ENCODE measurements at places on chromosomes 13 and 19.

DNA sequence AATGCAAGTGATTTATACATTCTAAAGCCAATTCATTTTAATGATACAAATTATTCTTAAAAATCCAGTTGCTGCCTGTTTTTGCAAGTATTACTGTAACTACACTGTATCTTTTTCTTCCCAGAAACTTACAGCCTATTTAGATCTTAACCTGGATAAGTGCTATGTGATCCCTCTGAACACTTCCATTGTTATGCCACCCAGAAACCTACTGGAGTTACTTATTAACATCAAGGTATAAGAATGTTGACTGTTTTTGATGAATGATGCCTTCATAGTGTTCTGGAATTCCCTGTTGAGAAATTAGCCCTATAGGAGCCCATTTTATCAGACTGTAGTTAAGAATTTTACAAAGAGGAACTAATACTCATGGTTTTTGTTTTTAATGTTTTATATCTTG is 25.0 kb downstream of the ITM2B start:
- DNase-seq: no peak

DNA sequence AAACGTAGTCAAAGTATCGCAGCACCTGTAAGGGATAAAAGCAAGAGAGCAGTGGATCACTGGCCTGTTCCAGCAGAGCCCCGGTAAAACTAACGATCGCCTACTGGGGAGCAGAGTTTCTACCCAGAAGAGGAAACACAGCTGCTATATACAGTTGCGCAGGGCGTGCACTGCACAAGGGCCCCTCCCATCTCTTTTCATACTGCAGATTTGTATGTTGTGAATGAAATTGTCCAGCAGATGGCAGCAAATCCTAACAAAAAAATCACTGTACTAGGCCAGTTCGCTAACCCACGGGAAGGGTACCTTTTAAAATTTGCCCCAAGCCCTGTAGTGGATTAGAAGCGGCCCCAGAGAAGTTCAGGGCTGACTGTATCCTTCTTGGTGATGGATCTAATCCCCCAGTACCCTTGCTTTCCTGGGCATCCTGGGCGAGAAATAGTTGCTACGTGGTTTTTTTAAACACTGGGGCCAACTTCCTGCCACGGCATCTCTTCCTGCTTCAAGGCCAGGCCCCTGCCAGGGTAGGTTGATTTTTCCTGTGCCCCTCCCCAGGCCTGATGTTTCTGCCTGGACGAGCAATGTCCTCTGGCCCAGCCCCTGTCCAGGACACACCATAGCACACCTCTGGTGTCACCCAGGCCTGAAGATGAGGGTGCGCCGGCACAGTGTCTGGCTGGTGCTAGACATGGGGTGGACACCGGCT is 127.0 kb downstream of the IER2 start:
- peak; percentile 13 for DNase-seq

DNA sequence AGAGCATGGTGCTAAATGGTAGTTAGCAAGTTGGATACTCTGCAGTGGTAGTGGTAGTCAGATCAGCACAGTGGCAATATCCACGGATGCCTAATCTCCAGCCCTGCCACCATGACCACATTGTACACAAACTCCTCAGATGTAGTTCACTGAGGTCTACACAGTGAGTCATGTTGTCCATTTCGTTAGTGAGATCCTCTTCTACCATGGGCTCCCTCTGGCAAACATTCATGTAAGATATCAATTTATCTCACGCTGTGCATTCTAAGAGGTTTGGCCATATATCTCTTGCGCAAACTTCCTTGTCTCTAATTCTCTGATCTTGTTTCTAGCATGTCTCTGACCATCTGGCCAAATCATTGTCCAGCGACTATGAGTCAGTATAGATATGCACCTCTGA is 58.2 kb downstream of the POLR1D start:
- DNase-seq: no peak

DNA sequence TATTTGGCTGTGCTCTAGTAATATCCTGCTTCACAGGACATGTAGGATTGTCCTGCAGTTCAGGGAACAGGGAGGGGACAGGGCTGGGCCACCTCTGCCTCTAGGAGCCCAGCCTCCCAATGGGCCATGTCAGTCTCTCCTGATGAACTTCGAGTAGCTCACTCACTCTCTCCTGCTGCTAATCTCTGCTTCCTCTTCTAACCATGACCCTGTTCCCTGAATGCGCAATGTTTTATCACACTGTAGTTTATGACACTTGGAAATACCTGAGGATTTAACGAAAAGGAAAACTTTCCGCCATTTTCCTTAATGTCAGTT is 9.2 kb downstream of the PARP4 start:
- DNase-seq: no peak

DNA sequence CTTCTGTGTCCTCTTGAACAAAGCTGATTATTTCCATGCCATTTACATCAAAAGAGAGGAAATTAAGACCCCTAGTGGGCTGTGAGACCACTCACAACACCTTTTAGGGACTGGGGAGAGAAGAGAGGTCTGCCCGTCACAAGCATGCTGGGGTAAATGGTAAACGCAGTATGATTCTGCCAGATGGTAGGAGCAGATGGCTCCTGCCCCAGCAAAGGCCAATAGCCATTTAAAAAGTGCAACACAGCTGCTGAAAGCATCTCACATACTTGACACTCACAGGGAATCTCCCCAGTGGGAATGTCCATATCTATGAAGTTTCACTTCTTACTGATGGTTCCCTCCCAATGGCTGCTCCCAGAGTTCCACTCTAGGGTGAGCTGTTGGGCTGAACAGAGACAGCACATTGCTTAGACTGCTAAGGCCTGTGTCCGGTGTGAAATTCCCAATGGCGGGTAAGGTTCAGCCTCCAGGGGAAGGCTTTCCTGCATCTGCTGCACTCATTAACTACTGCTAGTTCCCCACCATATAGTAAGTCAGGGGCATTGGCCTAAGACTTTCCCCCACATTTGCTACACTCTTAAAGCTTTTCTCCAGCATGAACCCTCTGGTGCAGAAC is 7.4 kb downstream of the ZNF671 start:
- no peak for DNase-seq

DNA sequence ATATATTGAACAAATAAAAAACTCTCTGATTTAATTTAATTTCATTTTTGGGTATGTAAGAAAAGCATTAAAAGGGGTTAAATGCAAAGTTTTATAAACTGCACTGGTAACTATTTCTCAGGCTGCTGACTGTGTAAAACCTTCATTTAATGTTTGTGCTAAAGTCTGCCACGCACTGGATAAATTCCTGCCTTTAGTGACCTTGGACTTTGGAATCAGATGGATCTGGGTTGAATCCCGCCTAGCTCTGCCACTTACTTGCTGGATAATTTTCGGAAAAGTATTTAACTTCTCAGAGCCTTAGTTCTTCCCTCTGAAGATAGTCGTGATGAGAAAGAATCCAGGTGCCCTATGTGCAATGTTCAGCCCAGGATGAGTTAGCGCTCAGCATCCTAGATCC is 58.6 kb downstream of the RASL11A start:
- no peak for DNase-seq
